SW 1271 (cell line): ENCODE measurements at places on chromosomes 12 and 14.

DNA sequence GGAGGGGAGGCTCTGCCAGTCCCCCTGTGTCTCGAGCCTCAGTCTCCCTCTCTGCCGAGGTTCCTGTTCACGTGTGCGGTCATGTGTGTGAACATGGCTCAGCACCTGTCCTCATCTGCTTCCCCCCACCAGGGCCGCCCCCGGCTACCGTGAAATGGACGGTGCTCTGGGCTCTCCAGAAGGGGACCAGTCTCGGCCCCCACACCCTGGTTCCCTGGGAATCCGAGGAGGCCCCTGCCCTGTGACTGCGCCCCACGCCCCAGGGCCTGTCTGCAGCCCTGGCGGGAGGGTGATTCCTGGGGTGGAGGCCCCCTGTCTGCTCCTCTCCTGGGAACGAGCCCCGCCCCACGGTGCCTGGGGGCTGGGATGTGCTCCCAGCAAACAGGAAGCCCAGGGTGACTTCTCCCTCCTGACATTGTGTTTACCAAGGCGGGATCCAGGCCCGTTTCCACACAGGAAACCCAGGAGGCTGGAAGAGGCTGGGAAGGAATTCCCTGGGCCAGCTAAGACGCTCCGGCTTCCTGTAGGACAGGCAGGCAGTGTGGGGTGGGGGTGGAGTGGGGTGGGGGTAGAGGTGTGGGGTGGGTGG, 46.6 kb downstream of the KIF26A start:
- DNase-seq: peak; percentile 11

DNA sequence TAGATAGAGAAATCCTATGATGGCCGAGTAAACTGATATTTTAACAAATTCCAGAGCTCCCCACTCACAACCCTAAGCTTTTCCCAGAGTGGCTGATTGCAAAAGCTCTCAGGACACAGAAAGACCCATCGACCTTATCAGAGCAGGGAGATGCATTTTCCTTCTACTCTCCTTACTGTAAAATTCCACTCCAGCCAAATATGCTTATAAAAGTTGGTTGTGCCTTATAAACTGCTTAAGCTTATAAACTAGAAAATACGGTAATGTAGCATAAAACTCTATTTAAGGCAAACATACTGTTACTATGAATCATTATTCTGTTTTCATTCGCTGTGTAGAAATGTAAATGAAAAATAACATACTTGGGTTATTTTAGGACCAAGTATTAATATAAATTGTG, 41.6 kb upstream of the TRHDE start:
- DNase-seq: no peak

- DNase-seq: peak; percentile 21
Observed at GRCh38 chr12:12376646-12377448, 20.0 kb downstream of the BORCS5 start.

DNA sequence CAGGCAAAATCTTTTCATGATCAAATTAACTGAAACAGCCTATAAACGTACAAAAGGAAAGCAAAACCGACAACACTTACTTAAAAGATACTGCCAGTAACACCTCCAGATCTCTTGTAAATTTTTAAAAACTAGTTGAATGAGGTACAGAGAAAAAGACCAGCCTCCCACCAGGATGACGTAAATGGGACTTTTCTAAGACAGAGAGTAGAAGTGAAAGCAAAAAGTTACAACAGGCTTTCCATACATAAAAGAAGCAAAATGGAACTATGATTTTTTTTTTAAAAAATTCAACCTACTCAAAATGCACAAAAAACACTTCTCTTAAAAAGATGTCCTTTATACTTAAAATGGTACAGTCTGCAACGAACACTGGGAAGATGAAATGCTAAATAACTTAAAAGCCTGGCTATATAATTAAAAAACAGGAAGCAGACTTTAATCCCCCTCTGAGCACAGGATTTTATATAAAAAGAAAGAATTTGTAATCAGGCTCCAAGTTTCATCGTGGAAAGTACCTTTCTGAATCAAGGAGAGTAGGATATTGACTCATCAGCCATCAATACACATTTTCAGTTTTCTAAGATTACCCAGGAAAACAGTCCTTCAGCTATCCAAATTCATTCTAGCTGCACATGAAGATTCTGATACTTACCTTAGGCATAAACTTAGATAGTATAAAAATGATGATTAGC, 14.2 kb upstream of the MYO1A start:
- DNase-seq: no peak

DNA sequence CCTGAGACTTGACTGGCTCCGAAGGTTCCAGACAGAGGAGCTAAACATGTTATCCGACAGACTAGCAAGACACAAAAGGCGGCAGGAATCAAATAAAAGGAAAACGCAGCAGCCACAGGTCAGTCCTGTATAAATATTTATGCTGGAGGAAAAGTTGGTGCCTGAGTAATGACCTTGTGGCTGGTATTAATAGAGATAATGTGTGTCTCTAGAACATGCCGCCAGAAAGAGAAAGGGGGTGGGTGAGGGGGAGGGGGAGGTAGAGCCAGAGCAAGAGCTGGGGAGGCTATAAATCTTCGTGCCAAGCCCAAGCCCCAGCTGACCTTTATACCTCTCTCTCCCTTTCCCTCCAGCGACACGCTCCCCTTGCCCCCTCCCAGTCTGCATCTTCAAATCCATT, 590.4 kb downstream of the MED13L start:
- no peak for DNase-seq

DNA sequence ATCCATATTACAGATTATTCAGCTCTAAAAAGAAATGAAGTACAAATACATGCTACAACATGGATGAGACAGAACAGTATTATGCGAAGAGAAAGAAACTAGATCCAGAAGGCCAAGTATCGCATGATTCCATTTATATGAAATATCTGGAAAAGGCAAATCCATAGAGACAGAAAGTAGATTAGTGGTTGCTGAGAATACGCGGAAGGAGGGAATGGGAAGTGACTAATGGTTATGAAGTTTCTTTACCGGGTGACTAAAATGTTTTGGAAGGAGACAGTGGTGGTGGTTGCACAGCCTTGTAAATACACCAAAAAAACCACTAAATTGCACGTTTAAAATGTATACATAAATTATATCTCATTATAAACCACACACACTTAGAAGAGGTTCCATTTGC, 12.5 kb downstream of the PRDM4 start:
- peak; percentile 74 for DNase-seq

GRCh38 chr12:11895421-11896078, 175.2 kb upstream of the BCL2L14 start:
- no peak for DNase-seq

DNA sequence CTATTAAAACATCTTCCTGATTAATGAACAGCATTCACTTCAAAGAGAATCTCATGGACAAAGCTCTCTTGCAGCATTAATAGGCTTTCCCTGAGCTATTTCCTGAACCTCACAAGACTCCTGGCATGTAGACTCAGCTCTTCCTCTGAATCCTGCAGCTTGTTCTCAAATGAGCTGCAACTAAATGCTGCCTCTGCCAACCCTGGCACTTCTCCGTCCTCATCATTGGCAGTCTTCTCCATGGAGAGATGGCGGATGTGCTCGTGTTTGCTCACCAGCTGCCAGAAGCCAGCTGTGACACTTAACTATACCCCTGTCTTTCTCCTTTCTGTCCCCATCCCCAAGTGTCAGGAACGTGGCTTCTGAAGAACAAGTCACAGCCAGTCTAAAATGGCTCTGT, 232.1 kb downstream of the FOXN3 start:
- DNase-seq: no peak

DNA sequence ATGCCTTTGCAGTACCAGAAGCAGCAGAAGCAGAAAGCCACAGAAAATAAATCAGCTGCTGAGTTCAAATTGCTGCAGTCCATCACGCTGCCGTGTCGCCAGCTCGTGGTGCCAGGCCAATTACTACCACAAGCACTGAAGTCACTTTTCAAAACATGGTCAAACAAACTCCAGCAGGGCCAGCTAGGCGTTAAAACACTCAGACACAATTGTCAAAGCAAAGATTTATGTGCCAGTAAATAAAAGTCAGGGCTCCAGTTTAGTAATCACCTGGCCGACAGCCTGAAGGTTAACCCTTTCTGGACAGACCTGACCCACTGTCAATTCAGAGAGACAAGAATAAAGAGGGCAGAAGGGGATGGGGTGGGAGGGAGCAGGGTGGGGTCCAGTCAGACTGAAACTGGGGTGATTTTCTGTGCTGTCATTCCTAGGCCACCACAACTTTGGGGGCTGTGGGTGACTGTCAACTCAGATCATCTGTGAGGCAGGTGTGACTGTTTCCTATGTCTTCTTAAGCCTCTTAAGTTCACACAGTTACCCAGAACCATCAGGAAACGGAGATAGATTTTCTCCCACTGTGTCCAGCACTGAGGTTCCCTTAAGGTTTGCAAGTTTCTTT, 109.8 kb upstream of the FUT8 start:
- no peak for DNase-seq

GRCh38 chr12:67039995-67040860, 228.9 kb upstream of the CAND1 start:
- no peak for DNase-seq

DNA sequence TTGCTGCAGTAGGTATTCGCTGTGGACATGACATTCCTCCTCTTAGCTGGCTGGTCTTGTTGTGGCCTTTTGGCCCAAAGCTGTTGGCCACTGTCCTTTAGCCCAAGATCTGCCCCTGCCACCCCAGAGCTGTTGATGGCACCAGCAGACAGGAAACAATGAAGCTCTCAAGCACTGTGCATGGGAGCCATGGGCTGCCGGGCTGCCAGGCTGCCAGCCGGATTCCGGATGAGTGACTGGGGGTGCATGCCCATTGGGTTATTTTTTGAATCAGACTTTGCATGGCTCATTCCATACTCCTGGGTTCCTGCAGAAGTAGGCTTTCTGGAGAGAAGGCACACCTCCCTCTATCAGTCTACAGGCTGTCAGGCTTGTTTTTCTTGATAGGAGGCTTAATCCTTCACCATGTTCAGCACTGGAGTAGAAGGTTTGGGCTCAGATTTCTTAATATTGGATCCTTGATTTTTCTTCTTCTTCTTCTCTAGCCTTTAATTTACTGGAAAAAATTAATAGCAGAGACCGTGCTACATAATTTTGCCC, 32.4 kb downstream of the MAX start:
- no peak for DNase-seq

- DNase-seq: no peak
Observed at GRCh38 chr12:24519759-24520158, 429.1 kb downstream of the BCAT1 start.

DNA sequence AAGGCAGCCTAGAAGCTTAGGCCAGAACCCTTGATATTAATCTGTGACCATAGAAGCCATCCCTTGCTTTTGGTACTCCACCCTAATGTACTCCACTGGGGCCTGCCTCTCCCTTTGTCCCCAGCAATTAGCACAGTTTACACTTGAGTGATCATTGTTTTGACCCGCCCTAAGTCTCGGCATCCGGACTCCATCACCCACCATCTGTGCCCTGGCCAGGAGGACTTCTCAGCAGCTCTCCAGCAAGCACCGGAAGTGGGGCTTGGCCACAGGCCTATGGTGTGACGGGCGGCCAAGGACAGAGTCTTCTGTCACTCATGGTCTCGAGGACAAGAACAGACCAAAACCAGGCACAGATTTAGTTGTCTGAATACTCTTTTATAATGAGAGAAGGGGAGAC, 126.5 kb upstream of the NTF3 start:
- no peak for DNase-seq

DNA sequence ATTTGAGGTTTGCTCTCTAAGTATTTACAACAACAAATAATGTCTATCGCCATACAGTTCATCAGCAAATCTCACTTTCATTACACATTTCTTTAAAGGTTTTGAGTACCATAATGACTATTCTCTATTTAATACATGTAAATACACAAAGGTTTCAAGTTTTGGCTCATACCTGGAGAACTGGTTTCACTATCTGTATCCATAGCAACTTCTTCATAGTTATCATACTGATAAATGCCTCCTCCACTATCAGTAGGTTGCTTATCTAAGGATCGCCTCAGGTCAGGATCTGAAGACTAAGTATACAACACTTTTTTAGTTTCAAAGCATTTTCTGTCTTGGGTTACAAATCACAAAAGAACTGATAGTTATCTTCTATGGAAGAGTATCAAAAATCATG, 21.4 kb downstream of the ZFC3H1 start:
- DNase-seq: no peak

- no peak for DNase-seq
Observed at GRCh38 chr12:132206046-132206434, 61.8 kb downstream of the NOC4L start.

- DNase-seq: no peak
Observed at GRCh38 chr12:70309348-70309747, 56.7 kb upstream of the KCNMB4 start.
